Pulmonary artery endothelial cell (primary cell): ENCODE measurements at places on chromosomes 4 and X.

DNA sequence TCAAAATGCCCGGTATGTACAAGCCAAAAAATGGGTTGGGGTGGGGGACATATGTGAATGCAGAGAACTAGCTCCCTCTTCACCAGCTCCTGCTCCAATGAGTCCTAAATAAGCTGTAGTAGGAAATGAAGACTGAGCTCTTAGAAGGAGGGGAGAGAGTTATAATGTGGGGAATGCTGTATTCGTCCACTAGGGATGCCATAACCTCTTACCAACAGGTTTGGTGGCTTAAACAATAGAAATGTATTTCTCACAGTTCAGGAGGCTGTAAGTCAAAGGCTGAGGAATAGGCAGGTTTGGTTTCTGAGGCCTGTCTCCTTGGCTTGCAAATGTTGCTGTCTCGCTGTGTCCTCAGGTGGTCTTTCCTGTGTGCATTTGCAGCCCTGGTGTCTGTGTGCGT is 4.4 kb upstream of the INPP4B start:
- no peak for DNase-seq

DNA sequence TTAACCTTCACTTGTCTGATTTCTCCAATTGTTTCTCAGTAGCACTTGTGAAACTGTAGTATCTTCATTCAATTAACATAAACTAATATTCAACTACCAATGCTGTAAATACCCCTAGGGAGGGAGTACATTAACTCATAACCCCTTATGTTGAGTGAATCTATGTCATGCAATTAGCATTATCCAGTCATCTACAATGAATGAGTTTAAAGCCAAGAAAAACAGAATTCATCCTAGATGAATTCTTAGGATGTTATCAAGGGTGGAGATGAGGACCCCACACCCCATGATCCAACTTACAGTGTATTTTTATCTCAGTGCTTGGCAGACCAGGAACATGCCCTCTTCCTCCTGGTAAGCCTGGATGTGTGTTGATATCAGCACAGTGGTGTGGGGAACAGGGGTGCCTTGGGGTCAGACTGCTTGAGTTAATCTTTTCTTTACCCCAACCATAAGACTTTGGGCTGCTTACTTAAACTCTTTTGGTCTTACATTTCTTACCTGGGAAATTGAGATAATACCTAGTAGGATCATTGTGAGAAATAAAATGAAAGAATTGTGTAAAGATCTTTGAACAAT is 62.1 kb upstream of the SCOC start:
- no peak for DNase-seq

DNA sequence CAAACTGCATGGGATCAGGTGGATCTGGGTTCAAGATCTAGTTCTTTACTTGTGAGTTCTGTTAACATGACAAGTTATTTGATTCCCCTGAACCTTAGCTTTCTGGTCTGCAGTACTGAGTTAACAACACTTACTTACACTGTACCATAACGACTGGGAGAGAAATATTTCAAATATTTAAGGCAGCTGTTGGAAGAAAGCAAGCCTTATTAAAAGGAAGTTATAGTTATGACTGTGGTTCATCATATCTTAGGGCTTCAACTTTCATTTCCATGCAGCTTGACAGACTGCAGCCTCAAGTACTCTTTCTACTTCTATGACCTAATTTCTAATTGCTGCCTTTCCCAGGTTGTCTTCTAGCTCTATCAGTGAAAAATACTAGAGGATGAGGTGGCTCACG is 40.0 kb upstream of the PDGFRA start:
- no peak for DNase-seq

DNA sequence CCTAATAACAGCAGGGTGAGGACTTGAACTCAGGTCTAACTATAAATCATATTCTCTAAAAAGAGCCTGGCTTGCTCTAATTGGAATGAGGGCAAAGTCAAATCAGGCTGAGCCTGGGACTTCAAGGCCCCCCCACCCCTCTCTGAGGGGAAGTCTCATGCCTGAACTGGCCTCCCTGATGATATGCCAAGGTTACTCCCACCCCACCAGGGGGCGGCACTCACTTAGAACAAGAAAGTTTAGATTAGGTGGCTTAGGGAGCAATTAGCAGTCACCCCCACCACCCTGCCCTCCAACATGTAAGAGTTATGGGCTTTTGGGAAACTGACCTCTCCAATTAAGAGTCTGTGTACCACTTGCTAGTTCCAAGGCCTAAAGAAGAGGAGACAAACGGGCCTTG is 2.7 kb downstream of the FOXO4 start:
- DNase-seq = no peak

GRCh38 chrX:45142185-45142584 is 58.5 kb downstream of the DIPK2B start:
- DNase-seq = no peak

GRCh38 chr4:186192066-186192612 is 772 bp downstream of the CYP4V2 start:
- no peak for DNase-seq

DNA sequence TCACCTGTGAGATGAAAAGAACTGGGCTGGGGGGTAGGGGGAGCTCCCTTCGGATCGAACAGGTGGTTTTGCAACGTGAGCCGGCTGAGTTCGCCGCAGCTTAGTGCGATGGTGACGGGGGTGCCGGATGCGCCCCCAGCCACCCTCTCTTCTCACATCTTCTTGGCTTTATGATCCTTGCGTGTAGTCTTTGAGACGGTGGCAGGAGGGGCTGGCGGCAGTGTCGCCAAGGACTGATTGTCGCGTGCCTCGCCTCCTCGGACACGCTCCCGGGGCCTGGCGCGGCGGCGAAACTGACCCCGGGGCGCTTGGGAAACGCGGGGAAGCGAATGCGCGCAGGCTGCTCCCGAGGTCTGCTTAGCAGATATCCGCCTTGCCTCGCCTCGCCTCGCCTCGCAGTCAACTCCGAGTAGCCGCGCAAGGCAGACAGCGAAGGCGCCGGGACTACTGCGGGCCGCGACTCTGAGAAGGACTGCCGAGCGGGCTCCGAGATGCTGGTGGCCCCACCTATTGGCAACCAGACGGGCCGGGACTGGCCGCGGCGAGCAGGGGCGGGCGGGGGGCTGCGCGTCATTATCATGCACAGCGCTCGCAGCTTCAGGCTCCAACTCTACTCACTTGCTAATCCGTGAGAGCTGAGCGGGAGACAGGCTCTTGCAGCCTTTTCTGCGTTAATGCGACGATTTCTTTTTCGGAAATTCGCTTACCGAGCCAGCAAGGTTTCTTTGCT is 1.5 kb downstream of the GRID2 start:
- no peak for DNase-seq

- DNase-seq = no peak
These were observed 628 bp downstream of the MXD4 start for GRCh38 chr4:2261110-2261852.

DNA sequence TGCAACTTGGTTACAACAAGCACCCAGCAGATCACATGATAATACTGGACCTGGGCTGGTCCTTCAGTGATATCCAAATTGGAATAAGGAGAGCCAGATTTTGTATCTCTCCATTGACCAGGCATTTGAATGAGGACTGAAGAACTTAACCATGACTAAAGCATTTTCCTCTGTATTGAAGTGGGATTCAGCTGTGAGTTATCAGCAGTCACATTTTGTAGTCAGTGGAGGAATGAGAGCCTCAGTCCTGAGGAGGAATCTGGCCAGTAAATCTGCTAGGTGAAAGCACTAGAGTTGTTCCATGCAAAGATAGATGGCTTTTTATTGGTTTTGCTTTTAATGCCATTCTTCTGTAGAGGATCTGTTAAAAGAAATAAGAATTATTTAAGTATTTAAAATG is 1506.0 kb downstream of the PCDH7 start:
- DNase-seq = no peak

DNA sequence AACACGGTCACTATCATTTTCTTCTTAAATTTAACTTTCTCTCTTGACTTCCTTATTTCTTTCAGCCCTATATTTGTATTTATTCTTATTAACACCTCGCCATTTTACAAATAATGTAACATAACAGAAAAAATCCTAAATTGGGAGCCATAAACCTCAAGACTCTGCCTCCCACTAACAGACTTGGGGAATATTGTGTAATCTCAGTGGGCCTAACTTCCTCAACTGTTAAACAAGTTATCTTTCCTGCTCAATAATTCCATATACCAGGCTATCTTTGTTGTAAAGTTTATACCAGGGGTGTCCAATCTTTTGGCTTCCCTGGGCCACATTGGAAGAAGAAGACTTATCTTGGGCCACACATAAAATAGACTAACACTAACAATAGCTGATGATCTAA is 26.2 kb downstream of the PRSS12 start:
- DNase-seq = no peak

- no peak for DNase-seq
These were observed 538.2 kb downstream of the INPP4B start for GRCh38 chr4:142307857-142308256.

GRCh38 chr4:116688536-116688935 is 396.8 kb downstream of the TRAM1L1 start:
- DNase-seq = no peak

GRCh38 chrX:100407784-100408712 is 2.0 kb downstream of the PCDH19 start:
- no peak for DNase-seq

DNA sequence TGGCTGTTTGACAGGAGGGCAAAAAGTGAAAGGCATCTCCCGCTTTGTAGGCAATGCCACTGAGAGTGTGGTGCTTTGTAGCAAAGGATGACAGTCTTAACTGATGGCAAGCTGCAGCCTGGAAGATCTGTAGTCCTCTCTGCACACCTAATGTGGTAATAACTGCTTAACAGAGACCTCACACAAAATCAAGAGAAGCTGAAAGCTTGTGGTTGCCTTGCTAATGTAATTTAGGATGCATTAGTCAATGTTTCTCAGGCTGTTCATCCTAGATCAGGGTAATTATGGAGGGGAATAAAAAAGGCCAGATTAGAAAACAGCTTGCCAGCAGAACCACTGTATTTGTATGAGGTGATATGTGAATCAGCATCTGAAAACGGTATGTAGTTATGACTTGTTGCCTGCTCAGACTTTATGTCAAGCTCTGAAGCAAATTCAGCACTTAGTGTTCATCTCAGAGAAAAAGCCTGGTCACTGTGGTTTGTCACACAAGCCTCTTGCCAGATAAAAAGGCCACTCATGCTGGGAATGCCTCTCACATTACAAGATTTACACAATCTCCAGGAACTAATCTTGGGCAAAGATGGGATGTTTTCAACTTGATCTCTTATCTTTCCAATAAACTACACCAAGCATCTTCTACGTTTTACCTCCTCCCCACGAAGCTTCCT is 130.8 kb downstream of the ENOX2 start:
- no peak for DNase-seq

DNA sequence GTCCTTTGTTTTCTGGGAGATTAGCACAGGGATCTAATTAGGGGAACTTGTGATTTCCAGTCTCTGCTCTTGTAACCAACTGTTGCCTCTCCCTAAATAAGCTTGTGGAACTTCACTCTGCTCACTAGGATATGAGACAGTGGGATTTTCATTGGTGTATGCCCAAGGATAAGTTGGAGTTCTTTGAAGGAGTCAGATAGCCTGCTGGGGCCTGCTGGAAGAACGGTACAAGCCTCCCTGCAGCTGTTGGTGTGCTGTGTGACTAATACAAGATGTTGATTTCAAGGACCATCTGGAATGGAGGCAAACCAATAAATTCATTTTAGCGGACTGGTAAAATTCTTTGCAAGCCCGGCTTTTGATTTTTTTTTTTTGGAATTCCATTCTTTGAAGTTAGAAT is 167.0 kb downstream of the AASDH start:
- DNase-seq = no peak

DNA sequence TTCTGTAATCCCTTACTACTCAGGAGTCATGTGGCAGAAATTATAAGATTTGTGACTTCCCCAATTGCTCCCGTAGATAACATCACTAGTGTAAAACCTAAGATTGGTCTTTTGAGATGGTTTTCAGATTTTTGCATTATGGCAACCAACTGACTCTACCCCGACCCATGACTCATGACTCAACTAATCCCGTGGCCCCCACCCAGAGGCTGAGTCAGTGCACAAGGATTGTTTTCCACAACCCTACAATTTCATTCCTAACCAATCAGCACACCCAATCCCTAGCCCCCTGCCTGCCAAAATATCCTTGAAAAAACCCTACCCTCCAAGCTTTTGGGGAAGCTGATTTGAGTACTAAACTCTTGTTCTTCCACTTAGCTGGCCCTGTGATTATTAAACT is 109.4 kb upstream of the FAM9C start:
- DNase-seq = no peak

DNA sequence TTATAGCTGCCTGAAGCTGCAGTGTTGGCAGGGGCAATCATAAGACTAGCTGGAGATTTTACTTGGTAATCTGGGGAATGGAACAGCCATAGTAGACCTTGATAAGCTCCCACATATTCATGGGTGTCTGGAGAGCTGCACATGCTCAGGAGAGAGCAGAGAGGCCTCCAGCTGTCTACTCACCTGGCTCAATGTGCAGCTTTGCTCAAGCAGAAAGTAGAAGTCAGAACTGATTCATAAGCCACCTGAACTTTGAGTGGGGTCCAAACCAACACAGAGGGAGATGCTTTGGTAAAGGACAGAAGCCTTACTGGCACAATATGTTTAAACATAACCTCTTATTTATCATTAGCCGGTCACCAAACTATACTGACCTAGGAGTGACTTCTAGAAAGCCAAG is 54.4 kb downstream of the KDM6A start:
- no peak for DNase-seq

DNA sequence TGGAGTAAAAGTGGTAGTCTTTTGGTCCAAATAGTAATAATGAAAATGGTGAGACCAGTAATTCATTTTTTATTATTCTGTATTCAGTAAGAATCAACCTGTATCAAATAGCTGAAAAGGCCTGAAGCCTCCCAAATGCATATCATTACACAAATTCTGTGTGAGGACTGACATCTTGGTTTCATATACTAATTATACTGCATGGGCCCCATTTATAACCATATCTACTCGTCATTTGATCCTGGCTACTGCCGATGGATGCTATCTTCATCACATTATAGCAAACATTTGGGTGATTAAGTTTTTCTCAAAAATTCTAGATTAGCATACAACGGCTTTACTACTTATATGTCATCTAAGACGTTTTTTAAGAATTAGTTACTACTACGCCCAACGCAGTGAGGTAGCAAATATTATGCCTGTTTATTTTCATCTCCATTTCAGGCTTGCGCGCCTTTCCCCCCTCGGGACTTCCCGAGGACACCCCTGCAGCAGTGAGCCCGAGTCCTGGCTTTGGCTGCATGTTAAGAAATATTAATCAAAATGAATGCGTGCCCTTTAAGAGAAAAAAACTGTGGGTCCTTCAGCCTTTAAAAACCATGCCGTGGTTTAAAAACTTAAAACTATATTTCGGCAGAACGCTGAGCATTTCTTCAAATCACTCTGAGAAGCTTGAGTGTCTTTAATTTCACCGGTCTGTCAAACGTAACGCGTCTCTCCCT is 814 bp upstream of the MMAA start:
- no peak for DNase-seq

GRCh38 chrX:56785442-56785841 is 56.4 kb downstream of the NBDY start:
- DNase-seq = no peak

DNA sequence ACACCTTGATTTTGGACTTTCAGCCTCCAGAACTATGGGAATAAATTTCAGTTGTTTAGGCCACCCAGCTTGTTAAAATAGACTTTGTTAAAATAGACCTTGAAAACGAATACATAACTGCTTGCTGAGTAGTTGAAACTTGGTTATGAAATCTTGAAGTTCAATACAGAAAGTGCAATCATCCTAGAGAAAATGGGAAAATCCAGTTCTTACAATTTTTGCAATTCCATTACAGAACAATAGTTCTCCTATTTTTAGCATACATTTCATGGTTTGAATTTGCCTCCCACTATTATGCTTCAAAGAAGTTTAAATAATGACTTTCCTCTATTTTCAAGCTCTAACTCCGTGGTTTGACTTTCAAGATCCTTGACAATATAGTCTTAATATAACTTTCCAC is 10.5 kb downstream of the TLR1 start:
- no peak for DNase-seq
